ENCODE measurements at places on chromosomes 2 and 18.

GRCh38 chr2:189213250-189213649, 33.7 kb upstream of the COL5A2 start:
- no peak for DNase-seq

DNA sequence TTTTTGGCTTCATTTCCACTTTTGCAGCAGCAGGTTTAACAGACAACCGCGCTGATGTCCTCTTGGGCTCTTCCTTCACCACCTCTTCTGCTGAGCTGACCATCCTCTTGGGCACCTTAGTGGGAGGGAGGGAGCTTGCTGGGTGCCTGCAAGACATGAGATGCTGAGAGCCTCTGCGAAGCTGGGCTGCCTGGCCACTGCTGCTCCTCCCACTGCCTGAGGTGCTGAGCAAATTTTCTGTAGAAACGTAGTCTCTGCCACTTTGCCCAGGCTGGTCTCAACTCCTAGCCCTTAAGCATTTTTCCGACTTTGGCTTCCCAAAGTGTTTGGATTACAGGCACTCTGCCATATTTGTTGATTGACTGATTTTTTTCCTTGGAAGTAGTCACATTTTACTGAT, 422.2 kb upstream of the MC4R start:
- no peak for DNase-seq

- no peak for DNase-seq
These were observed 7.4 kb upstream of the VRK2 start for GRCh38 chr2:58039170-58039611.

DNA sequence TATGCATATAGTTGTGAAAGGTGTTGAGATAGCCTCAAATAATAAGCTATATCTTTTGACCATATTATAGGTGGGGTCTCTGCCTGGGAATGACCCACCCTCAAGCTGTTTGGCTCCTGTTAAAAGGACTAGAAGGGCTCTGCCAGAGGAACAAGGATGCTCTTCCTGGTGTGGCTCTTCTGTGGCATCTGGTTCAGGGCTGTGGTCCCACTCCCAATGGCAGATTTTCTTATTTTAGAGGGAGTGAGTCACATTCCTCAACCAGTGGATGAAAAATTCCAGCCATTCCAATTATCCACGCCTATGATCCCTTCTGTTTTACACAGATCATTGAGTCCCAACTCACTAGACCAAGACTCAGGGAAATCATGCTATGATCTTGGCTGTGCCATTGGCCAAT, 119.9 kb downstream of the PARD3B start:
- DNase-seq: no peak

GRCh38 chr2:218564056-218564455, 4.1 kb downstream of the USP37 start:
- no peak for DNase-seq

DNA sequence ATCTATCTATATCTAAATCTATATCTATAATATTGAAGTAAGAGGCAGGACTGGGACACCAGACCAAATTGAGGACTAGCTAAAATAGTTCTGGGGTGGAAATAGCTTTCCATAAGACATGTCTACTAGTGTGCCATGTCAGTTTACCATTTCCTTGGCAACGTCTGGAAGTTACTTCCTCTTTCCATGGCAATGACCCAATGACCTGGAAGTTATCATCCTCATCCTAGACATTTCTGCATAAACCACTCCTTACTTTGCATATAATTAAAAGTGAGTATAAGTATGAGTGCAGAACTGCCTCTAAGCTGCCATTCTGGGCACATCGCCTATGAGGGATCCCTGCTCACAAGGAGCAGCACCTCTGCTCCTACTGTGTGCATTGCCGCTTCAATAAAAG, 734.0 kb upstream of the GCFC2 start:
- no peak for DNase-seq

DNA sequence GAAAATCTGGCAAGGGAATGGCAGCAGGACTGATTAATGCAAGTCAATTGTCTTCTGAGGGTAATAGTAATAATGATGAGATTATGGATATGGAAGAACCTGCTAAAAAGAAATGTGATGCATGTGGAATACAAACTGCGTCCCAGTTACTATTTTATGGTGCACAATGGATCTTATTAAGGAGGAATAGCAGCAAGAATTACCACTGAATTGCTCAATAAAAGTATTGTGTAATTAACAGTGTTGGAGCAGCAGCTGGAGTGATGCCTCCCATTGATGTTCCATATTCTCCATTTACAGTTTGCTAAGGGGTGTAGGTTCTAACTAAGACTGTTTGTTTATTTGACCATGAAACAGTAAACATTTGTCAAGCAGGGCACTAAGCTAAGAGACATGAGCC, 167.9 kb downstream of the HRH4 start:
- no peak for DNase-seq

DNA sequence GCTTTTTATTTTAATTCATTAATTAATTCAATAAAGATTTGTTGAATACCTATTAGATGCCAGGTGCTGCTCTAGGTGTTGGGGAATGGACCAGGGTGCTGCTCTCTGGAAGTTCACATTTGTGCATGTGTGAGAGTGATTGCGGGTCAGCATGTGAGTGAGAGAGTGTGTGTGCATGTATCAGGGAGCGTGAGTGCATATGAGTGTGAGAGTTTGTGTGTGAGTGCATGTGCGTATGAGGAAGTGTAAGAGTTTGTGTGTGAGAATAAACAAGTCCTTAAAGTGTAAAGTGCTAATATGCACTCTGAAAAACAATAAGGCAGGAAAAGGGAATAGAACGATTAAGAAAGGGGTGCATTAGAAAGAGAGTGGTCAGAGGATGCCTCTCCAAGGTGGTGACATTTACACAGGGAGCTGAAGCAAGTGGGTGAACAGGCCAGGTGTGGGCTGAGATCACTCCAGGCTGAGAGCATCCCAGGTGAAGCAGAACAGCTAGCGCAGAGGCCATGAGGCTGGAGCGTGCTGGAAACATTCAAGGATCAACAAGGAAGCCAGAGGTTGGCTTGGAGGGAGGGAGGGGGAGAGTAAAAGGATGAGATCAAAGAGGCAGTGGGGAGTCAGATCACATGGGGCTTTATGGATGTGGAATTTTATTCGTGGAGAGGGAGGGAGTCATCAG, 50.5 kb upstream of the SLC1A4 start:
- no peak for DNase-seq

DNA sequence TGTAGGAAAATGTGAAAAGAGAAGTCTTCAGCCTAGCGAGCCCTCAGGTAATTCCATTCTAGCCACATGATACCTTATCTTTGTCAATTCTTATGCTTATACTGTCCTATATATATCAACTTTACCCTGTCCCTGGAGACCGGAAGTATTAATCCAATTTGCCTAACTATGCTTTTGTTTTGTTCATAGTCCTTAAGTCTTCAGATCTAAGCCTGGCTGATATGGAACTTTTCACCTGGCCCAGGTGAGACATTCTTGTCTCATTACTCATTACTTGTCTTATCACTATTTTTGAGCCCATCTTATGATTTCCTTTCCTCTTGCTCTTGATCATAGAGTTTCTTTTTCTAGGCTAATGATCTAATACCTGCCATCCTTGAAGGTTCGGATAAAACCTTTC, 194.1 kb upstream of the FANCL start:
- no peak for DNase-seq
